ENCODE measurements at places on chromosomes 1 and 21.

DNA sequence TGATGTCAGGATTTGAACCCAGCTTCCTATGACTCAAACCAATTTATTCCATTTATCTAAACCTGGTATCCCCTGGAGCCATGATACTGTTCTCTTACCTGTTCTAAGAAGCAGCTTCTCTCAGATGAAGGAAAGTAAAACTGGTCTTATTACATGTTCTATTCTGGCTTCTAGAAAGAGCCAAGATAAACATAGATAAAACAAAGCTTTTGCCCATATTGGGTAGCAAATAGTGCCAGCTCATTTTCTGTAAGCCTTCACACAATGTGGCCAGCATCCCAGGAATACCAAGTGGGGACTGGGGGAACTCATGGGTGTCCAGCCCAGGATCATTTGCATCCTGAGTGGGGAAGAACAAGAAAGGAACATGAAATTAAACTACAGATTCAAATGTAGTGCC lies 53.5 kb upstream of the EPHA8 start:
- no peak for DNase-seq

DNA sequence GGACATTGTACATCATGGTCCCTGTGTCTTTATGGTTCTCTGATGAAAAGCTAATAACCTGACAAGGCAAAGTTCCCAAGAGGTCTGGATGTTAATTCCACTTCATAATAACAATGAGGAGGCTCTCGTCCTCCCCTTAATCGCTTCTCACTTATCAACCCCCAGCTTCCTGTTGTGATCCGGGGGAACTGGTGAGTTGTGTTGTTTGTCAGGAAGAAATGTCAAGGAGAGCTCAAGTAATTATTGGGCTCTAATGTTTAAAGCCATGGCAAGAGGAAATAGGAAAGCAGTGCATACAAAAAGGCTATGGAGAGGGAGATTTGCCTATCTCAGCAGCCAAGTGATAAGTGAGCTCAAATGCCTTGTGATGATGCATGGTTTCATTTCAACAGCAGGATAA lies 42.8 kb upstream of the RASAL2 start:
- DNase-seq = no peak

- no peak for DNase-seq
These were observed 5.2 kb downstream of the ITPKB start for GRCh38 chr1:226733876-226734275.

DNA sequence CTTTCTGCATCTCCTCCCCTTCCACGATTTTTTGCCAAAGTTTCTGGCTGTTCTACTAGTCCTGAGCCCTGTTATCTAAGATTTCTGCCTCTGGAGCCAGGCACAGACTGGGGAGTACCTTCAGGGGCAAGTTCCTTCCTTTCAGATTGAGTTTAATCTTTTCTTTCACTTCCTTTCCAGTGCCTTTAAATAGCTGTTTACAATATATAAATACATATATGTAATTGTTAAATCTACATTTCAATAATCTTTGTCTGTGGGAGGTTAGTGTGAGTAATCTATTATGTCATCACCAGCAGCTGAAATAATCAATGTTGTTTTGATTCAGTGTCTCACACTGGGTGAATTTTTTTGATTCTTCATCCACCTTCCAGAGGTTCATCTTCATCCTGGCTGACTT lies 31.8 kb downstream of the DIPK1A start:
- no peak for DNase-seq

GRCh38 chr1:240094041-240094722 lies 2.5 kb downstream of the FMN2 start:
- no peak for DNase-seq

DNA sequence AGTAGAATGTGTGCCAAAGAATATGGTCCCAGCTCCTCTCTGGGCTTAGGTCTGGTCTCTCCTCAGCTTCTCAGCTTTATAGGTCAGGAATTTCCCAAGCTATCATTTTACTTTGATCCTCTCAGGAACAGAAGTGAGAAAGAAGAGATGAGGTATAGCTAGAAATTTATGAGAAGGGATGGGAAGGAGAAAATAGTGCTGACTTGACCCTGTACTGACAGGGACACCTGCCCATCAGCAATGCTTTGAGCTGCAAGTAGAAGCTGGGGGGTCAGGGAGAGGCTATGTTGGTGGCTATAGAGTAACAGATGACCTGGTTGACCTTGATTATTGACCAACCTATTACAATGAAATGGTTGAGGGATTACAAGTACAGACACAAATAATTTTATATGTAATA lies 75.0 kb downstream of the XCL2 start:
- DNase-seq = no peak

All from stimulated activated CD4-positive, alpha-beta T cell treated with anti-CD3 and anti-CD28 coated beads, Interleukin-1b, Interleukin-23, amount 100 ng/mL, for 24 hours (primary cell).